Stimulated activated CD8-positive, alpha-beta memory T cell treated with anti-CD3 and anti-CD28 coated beads, Interleukin-12 subunit alpha, Interleukin-12 subunit beta, amount 100 ng/mL, for 1 hour (primary cell): ENCODE measurements at places on chromosomes 11 and 22.

GRCh38 chr22:25829808-25830777, 88.1 kb downstream of the MYO18B start:
- DNase-seq, result no peak

- DNase-seq, result no peak
These were observed 1.3 kb upstream of the SSH3 start for GRCh38 chr11:67301951-67302516.

DNA sequence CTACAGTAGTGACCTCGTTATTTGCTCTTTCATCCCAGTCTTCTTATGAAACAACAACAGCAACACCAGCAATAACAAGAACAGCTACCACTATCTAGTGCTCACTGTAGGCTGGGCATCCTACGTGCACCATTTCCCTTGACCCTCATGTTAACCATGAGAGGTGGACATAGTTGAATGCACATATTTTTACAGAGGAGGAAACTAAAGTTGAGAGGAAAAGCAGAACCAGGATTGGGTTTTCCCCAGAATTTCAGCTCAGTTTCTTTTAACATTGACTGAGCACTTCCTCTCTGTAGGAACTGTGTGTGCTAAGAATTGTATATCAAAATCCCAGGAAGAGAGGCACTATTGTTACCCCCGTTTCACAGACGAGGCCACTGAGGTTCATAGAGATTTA, 39.4 kb upstream of the TSPAN18 start:
- DNase-seq, result no peak

- no peak for DNase-seq
These were observed 11.6 kb downstream of the DDX17 start for GRCh38 chr22:38494498-38494897.

DNA sequence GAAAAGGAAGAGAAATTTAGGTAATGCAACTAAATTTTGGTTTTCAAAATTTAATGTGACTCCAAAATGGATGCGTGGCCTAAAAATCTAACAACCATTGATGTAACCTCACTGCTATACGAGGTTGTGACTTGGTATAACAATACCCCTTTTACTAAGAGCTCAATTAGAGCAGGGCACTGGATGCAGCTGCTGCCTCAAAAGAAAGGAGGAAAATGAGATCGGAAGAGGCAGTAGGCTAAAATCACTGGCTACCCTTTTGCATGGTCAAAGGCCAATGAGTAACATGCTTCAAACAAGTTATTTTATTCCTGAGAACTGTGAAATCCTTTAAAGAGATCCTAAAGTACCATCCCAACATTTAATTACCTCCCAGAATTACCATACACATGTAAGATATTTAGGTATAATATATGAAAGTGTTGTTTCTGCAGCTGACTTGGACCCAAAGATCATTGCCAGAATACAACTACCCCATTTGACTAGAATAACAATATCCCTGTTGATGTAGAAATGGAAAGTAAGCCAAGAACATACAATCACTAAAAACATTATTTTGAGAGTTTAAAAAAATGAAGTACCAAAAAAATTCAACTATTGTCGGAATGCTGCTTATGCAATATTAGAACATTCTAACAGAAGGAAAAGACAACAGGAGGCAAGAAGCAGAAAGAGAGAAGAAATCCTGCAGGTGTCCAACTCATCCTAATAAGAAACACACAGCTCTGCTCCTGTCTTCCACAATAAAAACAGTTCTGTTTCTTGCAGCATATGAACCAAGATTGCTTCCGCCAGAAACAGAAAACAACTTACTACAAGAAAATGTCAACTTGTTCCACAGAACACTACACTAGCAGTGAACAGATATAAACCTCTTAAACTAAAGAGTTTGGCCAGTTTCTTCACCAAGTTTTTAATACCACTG, 15.0 kb downstream of the SIK3 start:
- DNase-seq, result no peak

DNA sequence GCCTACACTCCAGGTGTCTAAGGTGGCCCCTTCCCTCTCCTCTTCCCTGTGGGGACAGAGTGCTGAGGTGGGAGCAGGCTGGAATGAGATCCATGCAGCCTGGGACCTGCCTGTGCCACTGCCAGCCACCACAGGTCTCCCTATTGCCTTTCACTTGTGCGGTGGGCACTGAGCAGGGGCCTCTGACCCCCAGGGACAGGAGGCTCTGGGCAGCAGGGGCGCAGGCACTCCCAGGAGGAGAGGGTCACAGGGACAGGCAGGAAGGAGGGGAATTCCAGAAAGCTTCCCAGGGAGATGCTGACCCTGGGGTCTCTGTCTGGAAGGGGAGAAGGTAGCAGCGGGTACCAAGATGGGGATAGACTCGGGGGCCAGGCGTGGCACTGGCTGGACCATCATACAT, 228.5 kb upstream of the B3GAT1 start:
- DNase-seq, result no peak

GRCh38 chr11:60059052-60059451, 2.6 kb downstream of the MS4A3 start:
- no peak for DNase-seq

DNA sequence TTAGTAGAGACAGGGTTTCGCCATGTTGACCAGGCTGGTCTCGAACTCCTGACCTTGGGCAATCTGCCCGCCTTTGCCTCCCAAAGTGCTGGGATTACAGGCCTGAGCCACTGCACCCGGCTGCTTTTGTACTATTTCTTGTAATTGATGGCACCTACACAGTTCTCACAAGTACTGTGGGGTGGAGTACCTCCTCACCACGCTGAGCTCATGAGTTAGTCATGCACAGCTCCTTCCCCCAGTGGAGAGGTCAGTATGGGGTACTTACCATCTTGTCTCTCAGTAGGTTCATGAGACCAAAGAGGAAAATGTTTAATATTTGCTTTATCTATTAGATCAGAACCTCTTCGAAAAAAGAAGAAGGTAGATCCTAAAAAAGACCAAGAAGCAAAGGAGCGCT, 2.1 kb downstream of the MRPL40 start:
- no peak for DNase-seq

GRCh38 chr11:1382429-1382828, 7.3 kb upstream of the BRSK2 start:
- no peak for DNase-seq

DNA sequence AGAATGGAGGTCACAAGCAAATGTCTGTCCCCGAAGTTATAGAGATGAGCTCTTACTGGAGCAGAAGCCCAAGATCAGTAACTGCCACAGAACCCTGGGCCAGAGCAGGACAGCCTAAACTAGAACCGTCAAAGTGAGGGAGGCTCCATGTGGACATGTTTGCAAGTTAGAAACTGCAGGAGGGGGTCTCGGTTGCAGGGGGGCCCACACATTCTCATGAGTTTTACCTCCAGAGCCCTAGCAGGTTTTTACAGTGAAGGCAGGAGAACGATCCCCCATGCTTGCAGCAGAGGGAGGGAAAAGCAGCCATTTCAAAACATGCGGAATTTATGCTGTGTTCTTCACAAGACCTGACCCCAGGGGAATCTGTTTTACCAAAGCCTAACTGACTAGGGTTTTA, 133.5 kb upstream of the B3GAT1 start:
- no peak for DNase-seq

DNA sequence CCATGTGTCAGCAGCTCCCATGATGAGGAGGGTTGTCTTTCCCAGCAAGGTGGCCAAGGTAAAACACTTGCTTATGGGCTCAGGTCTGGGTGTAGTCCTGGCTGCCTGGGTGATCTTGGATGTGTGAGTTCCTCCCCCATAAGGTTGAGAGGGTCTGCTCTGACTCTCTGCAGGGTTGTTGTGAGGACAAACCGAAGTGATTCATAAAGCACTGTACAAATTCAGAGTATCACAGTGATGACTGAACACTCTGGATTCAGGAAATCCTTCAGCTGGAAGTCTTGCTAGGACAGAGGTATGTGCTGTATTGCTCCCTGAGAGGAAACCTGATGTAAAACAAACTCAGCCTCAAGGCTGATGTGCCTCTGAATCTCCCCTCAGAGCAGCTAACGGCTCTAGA, 220.9 kb upstream of the PITPNB start:
- no peak for DNase-seq

- DNase-seq, result no peak
These were observed 82.6 kb downstream of the ADAMTS15 start for GRCh38 chr11:130531061-130531460.

DNA sequence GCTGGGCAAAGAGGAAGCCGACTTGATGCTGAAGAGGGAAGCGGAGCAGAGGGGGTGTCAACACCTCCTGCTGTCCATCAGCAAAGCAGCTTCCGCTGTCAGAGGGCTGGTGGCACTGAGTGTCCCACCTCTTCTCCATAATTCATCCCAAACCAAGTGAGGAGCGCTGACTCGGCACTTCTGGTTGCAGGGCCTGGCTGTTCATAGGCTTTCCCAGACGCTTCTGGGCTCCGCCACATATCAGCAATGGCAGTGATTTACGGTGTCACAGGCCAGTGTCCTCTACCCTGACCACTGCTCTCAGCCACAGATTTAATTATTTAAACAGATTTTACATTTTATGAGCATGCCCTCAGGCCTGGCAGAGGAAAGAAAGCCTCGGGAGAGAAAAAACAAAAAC, 70.1 kb upstream of the TENM4 start:
- DNase-seq, result no peak

DNA sequence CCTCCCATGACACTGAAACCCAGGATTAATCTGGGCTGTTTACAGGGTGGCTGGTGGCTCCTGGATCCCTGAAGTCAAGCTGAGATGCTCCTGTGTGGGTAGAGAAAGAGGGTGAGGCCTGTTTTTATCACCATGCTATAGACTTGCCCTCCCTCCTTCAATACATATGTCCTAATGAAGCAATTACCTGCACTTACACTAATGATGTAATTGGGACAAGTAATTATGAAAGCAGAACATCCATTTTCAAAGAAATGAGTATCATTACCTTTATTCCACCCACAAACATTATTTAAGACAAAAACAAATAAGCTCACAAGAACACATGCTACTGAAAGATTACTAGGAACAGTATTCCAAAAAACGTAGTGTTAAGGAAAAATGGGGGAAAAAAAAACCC, 64.3 kb upstream of the CHRM4 start:
- no peak for DNase-seq

DNA sequence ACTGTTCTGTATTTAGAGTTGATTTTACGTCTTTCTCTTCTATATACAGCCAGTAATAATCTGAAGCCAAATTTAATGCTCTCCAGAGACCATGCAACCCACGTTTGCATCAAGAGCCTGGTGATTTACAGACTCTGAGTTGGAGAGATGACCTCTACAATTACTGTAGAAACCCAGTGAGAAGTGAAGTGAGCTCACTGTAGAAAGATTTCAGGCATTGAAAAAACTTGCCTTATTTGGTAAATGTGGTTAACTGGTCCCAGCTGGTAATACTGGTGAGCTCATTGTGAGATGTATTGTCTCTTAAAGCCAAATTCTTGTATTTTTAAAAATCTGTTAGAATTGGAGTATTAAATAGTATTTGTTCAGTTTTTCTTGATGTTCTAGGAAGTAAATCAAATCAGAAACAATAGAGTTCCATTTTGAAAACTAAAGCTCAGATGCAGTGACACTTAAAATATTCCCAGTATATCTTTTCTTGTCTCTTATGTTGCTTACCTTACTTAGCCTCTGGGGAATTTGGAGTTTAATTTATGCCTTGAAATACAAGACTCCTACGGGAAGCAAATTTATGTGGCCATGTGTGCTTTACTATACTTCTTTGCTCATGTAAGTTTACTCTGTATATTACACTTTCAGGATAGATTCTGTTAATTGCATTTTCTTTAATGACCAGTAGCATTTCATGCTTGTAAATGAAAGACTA, 189.9 kb downstream of the ARHGAP42 start:
- DNase-seq, result no peak

DNA sequence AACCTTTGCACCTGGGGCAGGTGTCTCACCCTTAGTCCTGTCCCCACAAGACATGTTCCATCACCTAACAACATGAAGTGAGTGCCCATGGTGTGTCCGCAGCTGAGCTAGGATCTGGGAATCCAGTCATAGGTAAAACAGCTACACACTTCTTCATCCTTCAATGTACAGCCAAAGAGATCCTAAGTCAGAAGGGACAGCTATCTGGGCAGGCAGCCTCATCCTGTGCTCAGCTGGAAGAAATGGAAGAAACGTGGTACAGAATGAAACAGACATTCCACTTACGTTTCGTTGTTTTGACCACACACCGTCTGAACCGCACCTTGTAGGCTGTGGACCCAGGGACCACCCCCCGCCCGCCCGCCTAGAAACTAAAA, 30.8 kb downstream of the PDGFB start:
- no peak for DNase-seq

DNA sequence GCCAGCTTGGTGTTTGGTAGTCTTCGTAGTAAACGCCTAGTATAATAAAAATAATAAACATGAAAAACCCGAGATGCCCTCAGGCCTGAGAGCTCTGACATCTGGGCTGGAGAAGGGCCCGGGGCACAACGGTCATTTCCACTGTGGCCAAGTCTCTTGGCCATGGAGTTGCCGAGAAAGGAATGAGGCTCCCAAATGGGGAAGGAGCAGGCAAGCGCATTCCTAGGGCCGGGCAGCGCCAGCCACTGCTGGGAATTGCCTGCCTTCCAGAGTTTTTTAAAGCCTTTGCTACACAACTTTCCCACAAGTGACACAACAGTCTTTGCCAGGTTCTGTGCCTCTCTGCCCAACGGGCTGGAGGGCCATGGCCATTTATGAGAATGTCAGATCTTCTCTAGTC, 103.4 kb downstream of the NAV2 start:
- DNase-seq, result no peak

- no peak for DNase-seq
These were observed 49.3 kb upstream of the MPPED2 start for GRCh38 chr11:30635401-30635989.

DNA sequence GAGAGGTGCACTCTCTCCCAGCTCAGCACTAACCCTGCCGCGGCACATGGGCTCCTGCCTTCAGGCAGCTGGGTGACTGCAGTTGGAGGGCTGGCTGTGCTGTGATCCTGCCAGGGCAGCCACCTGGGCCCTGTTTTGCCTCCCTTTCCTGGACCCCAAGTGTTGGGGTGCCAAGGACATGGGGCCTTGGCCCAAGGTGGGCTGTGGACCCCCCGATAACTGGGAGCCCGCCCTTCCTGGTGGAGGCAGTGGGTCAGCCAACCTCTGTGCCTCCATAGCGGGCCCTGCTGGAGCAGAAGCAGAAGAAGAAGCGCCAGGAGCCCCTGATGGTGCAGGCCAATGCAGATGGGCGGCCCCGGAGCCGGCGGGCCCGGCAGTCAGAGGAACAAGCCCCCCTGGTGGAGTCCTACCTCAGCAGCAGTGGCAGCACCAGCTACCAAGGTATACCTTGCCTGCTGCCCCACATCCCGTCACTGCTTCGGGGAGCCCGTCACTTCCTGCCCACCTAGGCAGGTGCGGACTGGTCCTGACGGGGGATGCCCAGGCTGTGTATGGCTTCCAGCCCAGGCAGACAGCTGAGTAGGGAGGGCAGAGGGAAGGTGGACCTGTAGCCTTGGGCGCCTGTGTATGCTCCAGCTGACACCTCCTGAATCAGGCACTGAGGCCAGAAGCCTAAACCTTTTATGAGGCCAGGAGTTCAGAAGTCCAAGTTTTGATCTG, 8.9 kb downstream of the TUB start:
- no peak for DNase-seq

- DNase-seq, result no peak
These were observed 130.3 kb downstream of the MICAL2 start for GRCh38 chr11:12240677-12241076.

GRCh38 chr22:47547881-47548650, 785.6 kb downstream of the TBC1D22A start:
- DNase-seq, result no peak

GRCh38 chr11:73559743-73560142, 38.2 kb downstream of the FAM168A start:
- DNase-seq, result no peak
